ENCODE measurements at places on chromosomes 16 and 17.

- no peak for DNase-seq
Measured at GRCh38 chr16:75379339-75379738, 54.0 kb downstream of the CFDP1 start.

DNA sequence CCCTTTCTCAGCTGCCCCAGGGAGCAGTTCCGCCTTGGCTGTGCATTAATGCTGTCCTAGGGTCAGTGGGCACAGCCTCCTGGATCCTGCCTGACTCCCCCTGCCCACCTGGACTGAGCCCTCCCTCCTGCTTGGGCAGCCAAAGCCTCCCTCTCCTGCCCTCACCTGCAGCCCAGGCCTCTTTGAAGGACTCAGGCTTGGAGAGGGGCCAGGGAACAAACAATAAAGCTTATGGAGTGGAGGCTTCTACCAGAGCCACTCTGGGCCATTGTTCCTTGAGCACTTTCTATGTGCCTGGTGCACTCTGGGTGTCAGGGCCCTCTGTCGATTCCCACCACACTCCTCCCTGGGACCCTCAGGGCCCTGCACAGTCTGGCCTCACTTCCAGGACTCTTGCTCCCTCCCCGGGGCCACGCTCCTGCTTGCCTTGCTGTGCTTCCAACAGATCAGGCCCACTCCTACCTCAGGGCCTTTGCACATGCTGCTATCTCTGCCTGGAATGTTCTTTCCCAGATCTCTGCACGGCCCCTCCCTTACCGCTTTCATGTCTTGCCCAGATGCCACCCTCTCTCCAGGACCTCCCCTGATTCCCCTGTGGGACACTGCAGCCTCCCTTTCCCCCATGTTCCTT, 5.0 kb downstream of the KCNJ12 start:
- DNase-seq: no peak

DNA sequence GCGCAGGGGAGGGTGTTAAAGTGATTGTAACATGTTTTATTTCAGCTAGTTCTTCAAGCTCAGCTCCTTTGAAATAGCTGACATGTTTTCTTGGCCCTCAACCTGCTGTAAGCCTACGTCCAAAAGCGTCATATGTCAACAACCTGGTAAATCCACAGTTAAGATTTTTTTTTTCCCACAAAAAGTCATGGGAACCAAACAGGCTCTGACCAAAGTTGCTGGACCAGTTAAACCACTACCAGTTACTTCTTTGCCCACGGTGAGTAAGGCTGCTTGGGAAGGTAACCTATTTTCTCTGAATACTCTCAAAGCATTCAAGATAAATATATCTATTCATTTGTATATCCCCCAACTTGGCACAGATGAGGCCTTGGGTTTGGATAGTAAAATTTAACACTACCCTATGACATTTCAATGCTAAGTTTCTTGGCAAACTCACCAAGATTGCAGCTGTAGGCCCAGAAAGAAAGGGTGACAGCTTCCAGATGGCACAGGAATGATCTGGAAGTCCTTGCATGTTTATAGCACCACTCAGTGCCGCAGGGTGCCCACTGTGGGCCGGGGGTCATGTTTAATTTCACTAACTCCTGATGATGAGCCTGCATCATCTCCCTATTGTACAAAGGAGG, 166.2 kb downstream of the XYLT1 start:
- DNase-seq: no peak

- DNase-seq: peak; percentile 22
Measured at GRCh38 chr17:19928299-19928698, 49.3 kb downstream of the AKAP10 start.

GRCh38 chr17:13273806-13274205, 256.0 kb upstream of the ELAC2 start:
- peak; percentile 86 for DNase-seq

- DNase-seq: no peak
Measured at GRCh38 chr16:54060599-54061421, 225.8 kb downstream of the IRX3 start.

- DNase-seq: peak; percentile 77
Measured at GRCh38 chr17:82349287-82349701, 9.8 kb upstream of the TEX19 start.

GRCh38 chr16:10828851-10829366, 10.3 kb upstream of the TVP23A start:
- DNase-seq: peak; percentile 64

GRCh38 chr16:87531418-87531817, 38.6 kb upstream of the ZCCHC14 start:
- no peak for DNase-seq

DNA sequence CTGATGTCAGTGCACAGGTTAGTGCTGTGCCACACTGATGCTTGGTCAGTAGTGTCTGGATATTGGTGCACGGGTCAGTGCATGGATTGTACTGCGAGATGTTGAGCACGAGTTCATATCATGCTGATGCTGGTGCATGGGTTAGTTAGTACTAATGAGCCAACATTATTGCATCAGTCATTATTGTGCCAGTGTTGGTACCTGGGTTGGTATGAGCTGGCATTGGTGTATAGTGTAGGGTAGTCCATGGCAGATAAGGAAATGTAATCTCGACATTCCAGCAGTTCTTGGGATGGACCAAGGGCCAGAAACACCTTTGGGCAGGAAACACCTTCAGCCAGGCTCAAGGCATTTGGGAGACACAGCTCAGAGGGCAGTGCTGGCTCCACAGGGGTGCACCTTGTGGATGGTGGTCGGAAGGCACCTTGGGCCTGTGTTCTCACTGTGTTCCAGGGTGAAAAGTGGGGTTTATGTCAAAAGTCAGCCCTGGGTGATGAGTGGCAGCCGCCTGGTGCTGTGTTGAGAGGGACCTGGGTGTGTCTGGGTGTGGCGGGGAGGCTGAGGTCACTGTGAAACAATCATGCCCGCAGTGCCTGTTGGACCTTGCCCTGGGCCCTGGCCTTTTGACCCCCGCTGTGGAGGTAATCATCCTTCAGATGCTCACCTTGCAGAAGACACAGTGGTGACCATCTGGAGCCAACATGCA, 100.7 kb upstream of the ZNF469 start:
- no peak for DNase-seq

DNA sequence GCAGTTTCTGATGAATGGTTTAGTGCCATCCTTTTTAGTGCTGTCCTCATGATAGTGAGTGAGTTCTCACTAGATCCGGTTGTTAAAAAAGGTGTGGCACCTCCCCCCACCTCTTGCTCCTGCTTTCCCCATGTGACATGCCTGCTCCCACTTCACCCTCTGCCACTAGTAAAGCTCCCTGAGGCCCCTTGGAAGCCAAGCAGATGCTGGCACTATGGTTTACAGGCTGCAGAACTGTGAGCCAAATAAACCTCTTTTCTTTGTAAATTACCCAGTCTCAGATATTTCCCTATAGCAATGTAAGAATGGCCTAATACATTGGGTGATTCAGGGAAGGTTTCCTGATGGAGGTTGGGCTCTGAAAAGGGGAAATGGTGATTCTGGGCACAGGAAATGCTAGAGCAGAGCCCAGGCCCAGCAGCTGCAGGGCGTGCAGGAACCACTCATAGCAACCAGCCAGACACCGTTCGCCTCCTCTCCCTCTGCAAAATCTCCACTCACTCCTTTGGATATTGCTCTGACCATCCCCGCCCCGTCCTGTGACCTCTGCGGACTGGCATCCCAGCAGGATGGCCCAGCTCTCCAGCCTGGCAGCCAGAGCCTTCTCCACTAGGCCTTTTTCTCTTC, 2.6 kb upstream of the ADORA2B start:
- no peak for DNase-seq

GRCh38 chr16:8764525-8765250, 32.8 kb downstream of the TMEM186 start:
- no peak for DNase-seq

DNA sequence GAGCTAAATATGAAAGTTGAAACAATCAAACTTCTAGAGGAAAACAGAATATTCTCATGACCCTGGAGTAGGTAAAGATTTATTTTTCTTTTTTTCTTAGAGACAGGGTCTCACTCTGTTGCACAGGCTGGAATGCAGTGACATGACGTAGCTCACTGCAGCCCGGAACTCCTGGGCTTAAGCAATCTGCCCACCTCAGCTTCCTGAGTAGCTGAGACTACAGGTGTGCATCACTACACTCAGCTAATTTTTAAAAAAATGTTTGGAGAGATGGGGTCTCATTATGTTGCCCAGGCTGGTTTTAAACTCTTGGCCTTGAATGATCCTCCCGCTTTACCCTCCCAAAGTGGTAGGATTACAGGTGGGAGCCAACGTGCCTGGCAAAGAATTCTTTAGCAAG, 15.5 kb downstream of the IKZF3 start:
- no peak for DNase-seq

DNA sequence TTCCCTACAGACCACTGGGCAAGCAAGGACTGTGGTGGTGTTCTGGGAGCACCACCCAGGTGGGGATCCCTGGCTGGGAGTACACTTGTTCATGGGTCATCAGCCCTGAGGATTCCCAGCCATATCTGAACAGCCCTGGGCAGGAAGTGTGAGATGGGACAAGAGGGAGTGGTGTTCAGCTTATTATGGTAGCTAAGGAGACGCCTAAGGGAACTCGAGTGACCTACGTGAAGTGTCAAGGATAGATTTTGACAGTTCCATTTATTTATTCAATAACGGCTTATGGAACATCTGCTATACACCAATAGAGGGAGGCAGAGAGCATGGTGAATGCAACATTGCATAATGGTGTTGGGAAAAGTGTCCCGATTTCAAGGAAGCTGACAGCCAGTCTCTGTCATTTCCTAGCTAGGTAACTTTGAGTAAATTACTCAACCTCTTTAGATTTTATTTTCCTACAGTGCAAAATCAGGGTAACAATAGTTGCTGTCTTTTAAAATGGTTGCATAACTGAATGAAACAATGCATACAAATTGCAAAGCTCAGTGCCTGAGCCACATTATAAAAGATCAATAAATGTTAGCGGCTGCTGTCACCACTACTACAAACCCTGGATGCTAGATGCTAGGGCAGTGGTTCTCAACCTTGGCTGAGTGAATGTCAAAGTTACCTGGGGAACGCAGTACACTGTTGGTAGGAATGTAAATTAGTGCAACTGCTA, 534.1 kb downstream of the GRIN2A start:
- peak; percentile 21 for DNase-seq

DNA sequence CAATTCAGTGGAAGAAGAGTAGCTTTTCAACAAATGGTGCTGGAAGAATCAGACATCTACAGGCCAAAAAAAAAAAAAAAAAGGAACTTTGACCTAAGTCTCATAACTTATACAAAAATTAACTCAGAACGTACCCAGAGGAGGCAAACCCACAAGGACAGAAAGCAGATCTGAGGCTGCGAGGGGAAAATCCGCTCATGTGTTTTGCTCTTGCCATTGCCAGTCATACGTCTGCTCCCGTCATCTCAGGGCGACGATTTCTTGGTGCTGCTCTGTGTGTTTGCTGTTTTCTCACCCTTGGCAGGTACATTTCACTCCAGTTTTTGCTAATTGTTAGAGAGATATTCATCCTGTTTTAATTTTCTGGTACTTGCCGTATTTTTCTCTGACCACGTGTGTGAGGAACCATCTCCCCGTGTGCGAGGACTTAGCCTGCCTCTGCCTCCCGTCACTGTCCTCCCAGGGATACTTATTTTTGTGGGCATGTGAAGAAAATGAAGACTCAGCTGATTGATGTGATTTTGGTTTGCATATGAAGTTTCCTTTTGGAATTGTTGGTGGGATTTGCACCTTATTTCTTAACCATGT, 33.4 kb upstream of the ACSF3 start:
- no peak for DNase-seq

GRCh38 chr17:77420804-77421629, 280.2 kb downstream of the SEC14L1 start:
- peak; percentile 96 for DNase-seq

DNA sequence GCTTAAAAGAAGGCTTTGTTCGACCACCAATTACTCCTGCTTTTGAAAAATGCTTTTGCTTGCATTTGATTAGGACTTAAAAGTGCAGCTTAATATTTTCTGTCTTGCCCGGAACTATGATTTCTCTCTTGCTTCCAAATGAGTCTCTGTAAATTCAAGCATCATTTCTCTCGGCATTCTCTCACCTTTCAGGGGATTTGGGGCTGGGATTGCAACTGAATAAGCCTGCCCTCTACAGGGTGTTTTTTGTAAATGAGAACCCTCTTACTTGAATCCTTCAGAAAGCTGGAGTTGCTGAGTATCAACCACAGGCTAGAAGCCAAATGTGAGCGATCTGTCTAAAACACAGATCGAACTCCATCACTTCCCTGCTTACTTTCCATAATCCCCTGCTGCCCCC, 234.6 kb downstream of the TMEM114 start:
- no peak for DNase-seq

- no peak for DNase-seq
Measured at GRCh38 chr17:26962255-26963162, 331.4 kb upstream of the WSB1 start.

DNA sequence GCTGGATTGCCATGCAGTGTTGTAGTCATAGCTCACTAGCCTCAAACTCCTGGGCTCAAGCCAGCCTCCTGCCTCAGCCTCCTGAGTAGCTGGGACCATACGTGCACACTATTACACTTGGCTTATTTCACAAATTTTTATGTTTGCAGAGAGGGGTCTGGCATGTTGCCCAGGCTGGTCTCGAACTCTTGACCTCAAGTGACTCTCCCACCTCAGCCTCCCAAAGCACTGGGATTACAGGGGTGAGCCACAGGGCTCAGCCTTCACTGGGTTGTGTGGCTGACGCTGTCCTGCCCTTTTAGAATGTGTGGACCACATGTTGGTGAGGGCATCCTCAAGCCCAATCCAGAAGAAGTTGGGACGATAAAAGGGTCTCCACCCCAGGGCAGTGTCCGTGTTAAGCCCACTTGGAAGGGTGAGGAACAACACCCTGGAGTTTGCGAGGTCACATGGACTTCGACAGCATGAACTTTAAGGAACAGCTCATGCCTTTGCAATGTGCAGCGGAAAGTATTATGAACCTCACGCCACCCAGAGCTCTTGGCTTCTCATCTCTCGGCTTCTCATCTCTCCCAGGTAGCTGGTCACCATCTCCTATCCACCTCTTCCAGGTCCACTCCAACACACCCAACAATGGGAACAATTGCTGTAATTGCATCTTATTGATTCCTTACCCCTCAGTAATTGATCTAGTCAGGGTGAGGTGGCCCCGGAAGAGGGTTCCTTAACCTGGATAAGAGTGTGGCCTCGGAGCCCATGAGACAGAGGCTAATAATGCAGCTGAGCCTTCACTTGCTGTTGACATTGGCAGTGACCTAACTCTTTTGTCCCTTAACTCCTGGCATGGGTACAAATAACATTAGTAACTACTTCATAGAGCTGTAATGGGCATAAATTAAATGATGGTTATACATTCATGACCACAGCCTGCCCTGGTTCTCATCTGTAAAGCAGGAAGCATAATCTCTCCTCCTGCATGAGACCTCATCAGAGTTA, 6.7 kb downstream of the FOXL1 start:
- DNase-seq: peak; percentile 62

GRCh38 chr17:71023249-71024030, 854.1 kb downstream of the KCNJ2 start:
- DNase-seq: no peak

GRCh38 chr17:74118504-74118903, 85.0 kb upstream of the RPL38 start:
- no peak for DNase-seq

GRCh38 chr16:78742501-78743283, 643.2 kb downstream of the WWOX start:
- DNase-seq: no peak

Data from fibroblast of skin of right quadriceps (primary cell).